ENCODE measurements at places on chromosomes 7 and 10.

DNA sequence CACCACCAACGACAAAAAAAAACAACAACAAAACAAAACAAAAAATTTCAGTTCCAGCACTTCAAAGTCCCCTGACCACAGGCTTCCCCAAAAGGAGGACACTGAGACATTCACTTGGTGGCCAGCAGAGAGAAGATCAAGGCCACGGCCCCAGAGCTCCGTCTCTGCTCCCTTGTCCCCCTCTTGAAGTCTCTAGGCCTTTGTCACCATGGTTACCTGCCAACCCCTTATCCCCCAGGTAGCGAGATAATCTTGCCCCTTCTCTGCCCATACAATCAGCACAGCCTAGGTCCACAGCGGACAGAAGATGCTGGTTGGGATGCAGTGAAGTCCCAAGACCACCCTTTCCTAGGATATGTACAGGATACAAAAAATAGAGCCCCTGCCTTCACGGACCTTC is 30.7 kb downstream of the AFAP1L2 start:
- no peak for DNase-seq

DNA sequence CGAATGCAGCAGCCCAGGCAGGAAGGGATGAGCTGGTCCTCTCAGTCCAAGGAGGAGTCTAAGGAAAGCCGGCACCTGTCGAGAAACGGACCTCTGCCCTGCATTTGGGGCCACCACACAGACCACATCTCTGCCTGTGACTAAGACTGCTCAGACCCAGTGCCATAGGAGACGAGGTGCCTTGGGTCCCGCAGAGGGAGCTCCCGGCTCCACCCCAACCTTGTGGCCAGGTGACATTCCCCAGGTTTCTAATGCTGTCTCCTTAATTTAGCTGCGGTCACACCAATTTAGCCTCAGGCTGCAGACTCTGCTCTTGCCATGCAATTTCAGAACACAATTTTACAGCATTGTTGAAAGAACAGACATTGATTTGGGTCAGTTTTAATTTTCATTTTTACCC is 22.8 kb upstream of the CRHR2 start:
- no peak for DNase-seq

- DNase-seq, result no peak
These were observed 26.2 kb upstream of the SLC29A3 start for GRCh38 chr10:71292624-71293445.

GRCh38 chr7:44439926-44440325 is 50.5 kb downstream of the NUDCD3 start:
- DNase-seq, result no peak

DNA sequence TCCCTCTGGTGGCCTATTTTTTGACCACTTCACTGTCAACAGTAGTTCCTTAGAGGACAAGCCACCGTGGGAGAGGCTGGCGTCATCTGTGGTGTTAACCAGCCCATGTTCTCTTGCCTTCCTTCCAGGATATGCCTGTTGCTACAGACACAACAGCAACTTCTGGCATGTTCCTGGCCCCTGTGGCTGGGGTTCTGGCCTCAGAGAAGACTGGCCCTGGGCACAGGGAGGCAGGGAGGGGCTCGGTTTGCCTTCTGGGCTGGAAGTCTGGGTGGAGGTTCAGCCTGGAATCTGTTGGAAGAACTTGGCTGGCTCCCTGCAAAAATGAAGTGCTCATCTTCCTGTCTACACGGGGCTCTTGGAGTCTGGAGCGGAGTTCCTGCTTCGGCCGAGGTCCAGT is 25.7 kb downstream of the GOLGA7B start:
- DNase-seq, result no peak

- no peak for DNase-seq
These were observed 17.6 kb upstream of the SNX13 start for GRCh38 chr7:17957871-17958270.

GRCh38 chr7:156064971-156065386 is 252.7 kb upstream of the SHH start:
- DNase-seq, result no peak

GRCh38 chr7:142720172-142720773 is 29.0 kb upstream of the PRSS1 start:
- no peak for DNase-seq

GRCh38 chr10:62379394-62379793 is 5.2 kb downstream of the ZNF365 start:
- DNase-seq, result no peak

- no peak for DNase-seq
These were observed 151.3 kb upstream of the ADO start for GRCh38 chr10:62653254-62653653.

DNA sequence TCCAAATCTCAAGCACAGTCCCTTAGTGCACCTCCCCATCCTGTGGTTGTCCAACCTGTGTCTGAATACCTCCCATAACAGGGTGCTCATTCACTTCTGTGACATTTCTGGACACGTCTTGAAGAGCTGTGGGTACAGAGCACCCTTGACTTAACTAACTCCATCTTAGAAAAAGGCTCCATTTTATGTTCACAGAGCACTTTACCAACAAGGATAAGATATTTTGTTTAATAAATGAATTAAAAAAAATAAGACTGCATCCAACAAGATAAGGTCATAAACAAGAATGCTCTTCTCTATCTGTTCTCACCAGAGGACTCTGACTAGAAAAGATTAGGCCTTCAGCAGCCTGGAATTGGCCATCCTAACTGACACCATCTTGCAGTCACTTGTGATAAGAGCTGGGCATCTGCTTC is 335.2 kb upstream of the ZNF32 start:
- no peak for DNase-seq

GRCh38 chr7:55026086-55026790 is 7.4 kb downstream of the EGFR start:
- DNase-seq, result no peak

DNA sequence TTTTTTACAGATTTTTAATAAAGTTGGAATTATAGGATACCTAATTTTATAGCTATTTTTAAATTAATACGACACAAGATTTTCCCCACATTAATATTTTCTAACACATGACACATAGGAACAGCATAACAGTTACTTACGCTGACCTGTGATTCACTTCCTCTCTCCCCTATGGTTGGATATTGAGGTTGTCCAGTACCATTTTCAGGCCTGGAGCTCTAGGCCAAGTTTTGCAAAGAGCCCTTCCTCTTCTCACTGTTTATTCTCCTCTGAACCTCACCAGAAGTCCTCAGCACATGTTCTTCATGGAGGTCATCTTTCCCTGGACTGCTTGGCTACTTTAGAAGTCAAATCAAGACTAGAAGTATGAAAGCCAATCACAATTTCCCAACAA is 28.2 kb downstream of the LYZL1 start:
- DNase-seq, result no peak
